ENCODE measurements at places on chromosomes 6 and 20.

DNA sequence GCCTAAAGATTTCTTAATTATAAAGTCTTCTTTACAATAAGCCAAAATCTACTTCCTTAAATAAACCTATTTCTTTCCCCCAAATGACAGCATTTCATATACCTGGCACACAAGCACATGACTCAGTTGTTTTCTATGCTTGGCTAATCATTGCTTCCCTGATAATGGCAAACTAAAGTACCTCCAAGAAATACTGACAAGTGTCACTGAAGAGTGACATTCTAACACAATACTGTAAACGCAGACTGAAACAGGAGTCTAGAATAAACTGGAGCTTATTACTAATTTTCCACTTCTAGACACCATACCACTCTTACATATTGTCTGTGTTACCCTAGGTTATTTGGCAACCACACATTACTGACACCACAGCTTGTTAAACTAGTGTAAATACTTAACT, 14.3 kb downstream of the SYNCRIP start:
- DNase-seq = no peak

DNA sequence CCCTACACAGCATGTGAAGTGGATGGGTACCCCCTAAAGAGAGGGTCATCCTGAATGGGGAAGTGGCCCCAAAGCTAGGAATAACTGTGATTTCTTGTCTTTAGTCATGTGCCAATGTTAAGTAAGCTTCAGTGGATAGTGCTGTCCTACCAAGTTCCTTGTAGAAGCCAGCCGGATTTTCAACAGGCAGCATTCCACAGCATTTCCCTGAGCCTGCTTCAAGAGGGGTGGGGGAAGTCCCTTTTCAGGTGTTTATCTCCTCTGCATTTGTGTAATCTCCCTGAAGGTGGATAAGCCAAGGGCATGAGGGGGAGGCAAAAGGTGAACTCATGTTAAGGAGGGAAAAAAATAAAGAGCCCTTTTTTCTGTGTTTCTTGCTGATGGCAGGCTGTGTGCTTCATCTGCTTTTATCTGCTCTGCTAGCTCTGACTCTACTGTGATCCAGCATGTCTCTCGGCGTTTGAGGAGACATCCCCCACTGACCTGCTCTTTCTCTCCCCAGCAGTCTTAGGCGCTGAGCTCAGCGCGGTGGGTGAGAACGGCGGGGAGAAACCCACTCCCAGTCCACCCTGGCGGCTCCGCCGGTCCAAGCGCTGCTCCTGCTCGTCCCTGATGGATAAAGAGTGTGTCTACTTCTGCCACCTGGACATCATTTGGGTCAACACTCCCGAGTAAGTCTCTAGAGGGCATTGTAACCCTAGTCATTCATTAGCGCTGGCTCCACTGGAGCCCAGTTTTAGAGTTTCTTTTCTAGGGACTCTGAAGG, 1.9 kb downstream of the EDN1 start:
- DNase-seq = no peak

DNA sequence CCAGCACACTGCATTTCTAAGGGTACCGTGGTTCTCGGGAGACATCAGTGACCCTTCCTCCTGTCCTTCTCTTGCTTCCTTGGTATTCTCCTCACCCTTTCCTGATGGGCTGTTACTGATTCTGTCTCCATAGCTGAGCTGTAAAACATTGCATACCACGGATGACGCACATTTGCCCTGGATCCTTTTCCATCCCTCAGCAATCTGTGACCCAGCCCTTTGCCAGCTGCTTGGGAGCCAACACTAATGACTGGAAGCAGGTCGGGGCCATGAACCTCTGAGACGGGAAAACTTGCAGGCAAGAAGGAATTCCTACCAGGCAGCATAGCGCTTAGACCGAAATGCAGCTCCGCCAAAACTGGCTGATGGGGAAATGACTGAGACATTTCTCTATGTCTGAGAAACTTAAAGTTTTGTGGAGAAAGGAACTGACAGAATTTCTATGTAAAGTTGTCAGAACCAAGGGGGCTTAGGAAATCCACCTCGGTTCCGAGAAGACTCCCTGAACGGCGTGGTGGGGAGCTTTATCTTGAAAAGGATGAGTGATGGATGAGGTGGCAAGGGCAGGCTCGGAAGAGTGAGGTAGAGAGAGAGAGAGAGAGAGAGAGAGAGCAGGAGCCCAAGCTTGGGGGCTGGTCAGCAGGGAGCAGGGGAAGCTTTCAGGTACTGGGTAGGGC, 19.2 kb downstream of the TUBB2B start:
- DNase-seq = no peak

GRCh38 chr6:2209226-2209809, 36.1 kb downstream of the GMDS start:
- peak; percentile 52 for DNase-seq

- DNase-seq = peak; percentile 38
Observed at GRCh38 chr6:29834564-29835436, 7.2 kb downstream of the HLA-G start.

DNA sequence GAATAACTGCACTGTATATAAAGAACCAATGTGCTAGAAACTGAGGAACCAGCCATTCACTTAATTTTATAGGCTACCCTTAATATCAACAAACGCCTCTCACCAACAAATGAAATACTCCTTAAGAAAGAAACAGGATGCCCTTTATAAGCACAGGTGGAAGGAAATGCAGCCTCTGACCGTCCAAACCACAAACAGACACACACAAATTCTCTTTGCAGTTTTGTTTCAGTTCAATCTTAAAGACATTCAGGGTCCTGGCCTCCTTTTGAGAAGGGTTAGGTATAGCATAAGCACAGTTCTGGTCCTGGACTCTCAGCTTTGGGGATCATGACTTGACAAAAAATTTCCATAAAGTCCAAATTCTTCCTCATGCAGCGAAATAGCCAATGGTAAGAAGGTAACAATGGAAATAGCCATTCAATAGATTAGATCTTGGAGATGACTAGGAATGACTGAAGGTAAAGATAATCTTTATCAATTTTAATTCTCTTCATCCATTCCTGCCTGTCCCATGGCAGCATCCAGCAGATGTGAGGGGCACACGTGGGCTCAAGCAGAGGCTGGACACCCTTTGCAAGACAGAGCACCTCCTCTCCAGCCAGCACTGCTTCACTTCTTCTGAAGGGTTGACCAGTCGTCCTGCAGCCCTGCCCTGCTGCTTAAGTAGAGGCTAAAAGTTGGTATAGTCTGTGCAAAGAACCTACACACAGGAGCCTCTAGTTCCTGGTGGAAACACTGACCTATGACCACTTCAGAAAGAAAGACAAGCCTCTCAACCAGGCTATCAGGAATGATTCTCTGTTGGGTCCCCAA, 123.9 kb downstream of the CD83 start:
- no peak for DNase-seq

DNA sequence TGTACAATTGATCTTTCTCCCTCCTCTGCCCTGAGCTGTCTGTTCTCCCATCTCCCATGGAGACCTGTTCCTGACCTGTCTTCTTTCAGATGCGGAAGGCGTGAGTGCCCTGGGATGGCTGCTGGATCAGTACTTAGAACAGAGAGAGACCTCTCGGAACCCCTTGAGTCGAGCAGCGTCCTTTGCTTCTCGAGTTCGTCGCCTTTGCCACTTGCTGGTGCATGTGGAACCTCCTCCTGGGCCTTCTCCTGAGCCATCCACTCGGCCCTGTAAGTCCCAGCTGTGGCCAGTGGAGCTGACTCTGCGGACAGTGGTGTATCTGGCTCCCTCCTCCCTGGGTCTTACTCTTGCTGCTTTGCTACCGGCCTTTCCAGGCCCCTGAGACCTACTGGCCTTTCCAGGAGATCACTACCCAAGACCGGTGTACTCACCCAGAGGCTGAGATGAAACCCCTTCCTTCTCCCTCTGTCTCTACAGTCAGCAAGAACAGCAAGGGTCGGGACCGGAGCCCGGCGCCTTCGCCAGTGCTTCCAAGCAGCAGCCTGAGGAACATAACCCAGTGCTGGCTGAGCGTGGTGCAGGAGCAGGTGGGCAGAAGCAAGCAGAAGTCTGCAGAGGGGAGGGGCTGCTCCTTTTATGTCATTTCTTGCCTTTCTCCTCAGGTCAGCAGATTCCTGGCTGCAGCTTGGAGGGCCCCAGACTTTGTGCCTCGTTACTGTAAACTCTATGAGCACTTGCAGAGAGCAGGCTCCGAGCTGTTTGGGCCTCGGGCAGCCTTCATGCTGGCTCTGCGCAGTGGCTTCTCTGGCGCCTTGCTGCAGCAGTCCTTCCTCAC, 22.5 kb downstream of the CUL9 start:
- DNase-seq = no peak

GRCh38 chr6:63427951-63428350, 108.2 kb upstream of the LGSN start:
- DNase-seq = no peak

- no peak for DNase-seq
Observed at GRCh38 chr20:4502756-4503155, 219.0 kb upstream of the PRND start.

- peak; percentile 25 for DNase-seq
Observed at GRCh38 chr20:52972965-52973819, 1.0 kb downstream of the TSHZ2 start.

DNA sequence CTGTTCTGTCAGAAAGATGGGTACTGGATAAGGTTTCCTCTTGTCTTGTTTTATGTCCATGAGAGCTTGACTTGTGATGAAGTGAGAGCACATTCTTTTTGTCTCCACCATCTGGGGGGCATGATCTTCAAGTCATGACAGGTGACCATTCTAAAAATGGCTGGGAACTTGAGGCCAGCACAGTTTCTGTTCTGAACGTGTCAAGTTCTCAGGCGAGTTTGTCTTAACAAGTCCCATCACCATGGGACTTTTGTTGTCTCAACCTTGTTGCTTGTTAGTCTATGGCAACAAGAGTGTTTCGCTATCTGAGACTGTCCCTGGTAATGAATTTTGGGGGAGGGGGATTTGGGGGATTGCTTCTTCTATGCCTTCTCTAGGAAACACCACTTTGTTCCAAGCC, 25.6 kb upstream of the ENPP4 start:
- no peak for DNase-seq

- DNase-seq = no peak
Observed at GRCh38 chr6:151275121-151275520, 35.4 kb downstream of the AKAP12 start.

GRCh38 chr6:44107017-44107416, 20.2 kb downstream of the MRPL14 start:
- DNase-seq = no peak

DNA sequence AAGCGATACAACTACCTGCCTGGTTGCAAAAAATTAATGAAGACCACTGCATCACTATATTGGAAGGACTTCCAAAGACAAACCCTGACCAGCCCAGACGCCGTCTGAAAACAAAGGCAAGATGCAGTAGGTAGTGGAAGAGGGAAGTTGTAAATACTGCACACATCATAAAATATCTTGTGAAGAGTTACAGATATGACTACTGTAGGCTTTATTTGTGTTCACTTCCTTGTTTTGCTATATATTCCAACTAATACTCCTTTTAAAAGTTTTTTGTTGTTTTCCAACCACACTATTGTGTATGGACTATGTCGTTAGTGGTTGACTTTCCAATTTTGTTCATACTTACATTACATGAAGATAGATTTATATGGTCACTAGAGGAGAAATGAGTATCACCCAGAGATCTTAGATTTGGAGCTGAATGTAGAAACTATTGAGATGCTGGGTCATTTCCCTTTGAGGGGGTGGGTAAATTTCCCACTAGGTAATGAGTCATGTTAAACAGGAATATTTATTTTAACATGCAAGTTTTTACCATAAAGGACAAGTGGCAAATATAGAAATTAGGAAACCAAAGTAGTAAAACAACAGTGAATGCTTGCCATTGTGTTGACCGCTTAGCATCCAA, 16.6 kb upstream of the TXLNB start:
- DNase-seq = no peak

- no peak for DNase-seq
Observed at GRCh38 chr6:6834356-6835222, 246.1 kb downstream of the LY86 start.

DNA sequence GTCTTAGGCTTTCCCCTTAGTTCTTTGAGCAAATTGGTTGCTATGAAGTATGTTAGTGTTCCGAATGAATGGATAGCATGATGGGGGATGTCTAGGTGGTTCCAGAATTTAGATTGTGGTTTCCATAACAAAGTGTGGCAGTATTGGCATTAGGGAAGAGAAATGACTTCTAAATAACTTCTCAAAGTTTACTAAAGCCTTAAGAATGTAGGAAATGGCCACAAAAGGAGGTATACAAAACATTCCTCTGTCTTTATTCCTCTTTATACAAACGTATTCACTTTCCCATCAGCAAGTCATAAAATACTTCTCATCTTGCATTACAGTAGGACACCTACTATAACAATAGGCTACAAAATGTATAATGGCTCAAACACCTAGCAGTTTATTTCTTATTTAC, 279.6 kb downstream of the ESR1 start:
- DNase-seq = no peak

GRCh38 chr20:39876976-39877635, 811.9 kb downstream of the MAFB start:
- no peak for DNase-seq

DNA sequence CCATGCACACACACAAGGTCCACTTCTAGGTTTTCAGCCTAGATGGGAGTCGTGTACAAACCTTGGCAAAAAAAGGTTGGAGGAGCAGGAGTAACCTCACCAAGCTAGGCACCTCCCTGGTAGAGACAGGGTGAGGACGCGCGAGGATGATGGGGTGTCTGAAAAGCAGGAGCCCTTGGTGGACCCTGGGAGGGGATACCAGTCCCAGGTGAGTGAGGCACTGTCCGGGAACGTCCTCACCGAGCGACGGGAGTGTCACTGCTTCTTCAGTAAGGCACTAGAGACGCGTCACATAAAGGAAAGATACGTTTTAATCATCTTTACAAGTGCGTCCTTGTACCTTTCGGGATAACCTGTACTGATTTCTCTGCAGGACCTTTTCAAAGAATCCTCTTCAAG, 29.4 kb upstream of the ZBP1 start:
- no peak for DNase-seq

GRCh38 chr6:163872335-163872734, 457.8 kb downstream of the QKI start:
- DNase-seq = no peak

DNA sequence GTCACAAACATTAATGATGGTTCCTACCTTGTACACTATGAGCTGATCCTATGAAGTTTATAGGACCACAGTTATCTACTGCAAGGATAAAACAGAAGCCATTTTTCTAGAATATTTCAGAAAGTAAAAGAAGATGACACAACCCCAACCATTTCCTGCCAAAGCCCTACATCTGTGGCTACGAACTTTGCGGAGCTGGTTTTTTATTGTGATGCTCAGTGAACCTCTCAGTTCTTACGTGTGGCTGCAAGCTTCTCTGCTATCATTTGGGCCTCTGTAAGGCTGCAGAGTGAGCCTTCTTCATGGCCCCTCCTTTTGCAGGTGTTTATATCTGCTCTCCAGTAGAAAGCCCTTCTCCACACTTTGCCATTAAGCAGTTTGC, 17.8 kb upstream of the TAGAP start:
- DNase-seq = peak; percentile 75
